ENCODE measurements at places on chromosomes 11 and 22.

- DNase-seq = no peak
These were observed 23.7 kb upstream of the MYO18B start for GRCh38 chr22:25718135-25718840.

- DNase-seq = no peak
These were observed 61.0 kb upstream of the MYO18B start for GRCh38 chr22:25680956-25681355.

GRCh38 chr11:120651396-120651795 lies 139.8 kb downstream of the GRIK4 start:
- DNase-seq = no peak

DNA sequence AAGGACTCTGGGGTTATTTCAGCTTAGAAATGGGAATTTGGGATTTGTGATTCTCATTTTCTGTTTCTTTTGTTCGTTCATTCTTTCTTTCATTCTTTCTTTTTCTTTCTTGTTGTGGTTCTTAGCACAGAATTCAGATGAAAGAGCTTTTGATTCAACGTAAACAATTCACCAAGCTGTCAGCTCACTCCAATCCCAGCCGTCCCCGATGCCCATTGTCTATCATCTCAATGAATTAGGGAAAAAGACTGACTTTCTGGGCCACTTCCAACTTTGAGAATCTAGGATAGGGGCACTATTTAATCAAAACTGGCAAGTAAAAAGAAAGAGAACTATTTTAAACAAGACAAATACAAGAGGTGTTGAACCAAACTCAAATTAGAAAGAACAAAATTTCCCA lies 25.1 kb upstream of the TMA7B start:
- no peak for DNase-seq

DNA sequence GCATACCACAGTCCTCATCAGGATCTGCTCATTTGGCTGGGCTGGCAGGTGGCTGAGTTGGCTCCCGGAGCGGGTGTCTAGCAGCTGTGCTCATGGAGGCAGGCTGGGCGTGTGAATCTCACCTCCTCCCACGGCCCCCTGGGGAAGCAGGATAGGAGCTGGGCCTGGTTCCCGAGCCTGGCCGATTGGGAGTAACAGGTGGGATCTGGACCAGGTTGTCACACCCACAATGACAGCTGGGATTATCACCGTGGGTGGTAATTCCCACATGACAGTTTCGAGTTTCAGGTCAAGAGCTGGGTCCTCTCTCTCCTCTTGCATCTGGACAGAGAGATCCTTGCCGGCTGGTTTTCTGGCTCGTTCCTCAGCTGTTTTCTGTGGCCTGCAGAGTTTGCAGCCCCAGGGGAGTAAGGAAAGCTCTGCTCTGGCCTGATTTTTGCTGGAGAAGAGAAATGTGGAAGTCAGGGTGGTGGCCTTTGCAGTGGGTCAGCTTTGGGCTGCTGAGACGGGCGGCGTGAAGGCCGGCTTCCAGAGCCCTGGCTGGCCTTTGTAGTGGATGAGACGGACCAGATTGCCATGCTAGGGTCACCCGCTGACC lies 57.0 kb downstream of the BCR start:
- DNase-seq = peak; percentile 42

DNA sequence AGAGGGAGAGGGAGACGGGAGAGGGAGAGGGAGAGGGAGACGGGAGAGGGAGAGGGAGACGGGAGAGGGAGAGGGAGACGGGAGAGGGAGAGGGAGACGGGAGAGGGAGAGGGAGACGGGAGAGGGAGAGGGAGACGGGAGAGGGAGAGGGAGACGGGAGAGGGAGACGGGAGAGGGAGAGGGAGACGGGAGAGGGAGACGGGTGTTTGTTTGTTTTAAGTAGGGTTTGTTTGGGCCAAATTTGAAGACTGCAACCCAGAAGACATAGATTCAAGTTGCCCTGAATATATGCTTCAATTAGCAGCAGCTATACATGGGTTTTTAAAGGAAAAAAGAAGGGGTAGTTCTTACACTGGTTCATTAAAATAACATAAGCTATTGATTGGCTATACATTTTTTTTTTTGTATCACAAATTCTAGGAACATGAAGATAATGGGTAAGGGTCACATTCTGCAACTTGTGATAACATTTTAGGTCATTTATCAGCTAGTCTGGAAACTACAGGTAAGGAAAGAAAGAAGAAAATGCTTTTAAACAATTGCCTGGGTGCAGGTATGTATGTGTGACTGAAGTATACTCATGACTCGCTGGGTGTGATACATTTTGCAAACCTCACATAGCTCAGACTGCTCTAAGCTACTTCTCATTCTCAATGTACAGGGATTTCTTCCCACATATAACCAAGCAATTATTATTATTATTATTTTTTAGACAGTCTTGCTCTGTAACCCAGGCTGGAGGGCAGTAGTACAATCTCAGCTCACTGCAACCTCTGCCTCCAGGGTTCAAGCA lies 67.3 kb downstream of the MCHR1 start:
- DNase-seq = no peak

- no peak for DNase-seq
These were observed 40.7 kb downstream of the MOB2 start for GRCh38 chr11:1445741-1446445.

DNA sequence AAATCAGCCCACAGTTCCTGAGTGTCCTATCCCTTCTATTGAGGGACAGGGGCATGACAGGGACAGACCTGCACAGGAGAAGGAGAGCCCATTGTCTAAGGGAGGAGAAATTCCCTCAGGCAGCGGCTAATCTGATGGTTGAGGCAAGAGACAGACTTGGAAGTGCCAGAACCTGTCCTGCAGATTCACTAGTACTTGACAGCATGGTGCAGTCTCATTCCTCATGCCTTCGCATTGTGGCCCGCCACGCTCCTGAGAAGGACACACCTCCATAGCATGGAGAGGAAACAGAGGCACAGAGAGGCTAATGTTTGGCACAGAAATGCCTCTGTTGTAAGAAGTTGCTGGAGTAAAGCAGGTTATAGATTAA lies 3.2 kb downstream of the P2RY6 start:
- DNase-seq = no peak

DNA sequence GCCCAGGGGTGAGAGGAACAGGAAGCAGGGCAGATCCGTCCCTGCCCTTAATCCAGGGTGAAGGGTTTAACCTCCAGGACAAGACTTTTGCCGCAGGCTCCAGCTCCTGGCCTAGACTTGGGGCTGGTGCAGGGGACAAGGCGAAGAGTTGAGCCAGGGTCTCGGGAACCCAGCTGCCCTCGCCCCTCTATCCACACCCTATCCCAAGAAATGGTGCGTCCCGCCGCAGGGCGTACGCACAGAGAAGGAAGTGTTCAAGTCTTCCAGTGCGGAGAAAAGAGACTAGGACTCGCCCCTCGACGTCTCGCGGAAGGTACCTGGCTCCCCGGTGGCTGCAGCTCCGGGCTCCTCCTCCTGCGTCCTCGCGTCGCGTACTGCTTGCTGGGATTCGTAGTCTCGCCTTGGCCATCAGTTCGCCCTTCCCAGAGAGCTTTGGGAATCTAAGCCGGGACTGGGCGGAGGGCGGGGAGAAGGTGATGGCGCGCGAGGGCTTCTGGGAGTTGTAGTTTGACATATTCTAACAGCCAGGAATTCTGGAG lies at the start of gene ZMAT5:
Gene ZMAT5, minus strand, starts transcription at position 376 of the 539 bp plus-strand sequence. CDS start 18,463 bp downstream, outside the sequence.
- DNase-seq = peak; percentile 84

All from NCI-H2081 treated with DMSO at 0.1 percent for 48 hours (cell line).